ENCODE measurements at places on chromosomes 12 and 14.

- DNase-seq = no peak
These were observed 24.9 kb downstream of the SPTSSA start for GRCh38 chr14:34436960-34437728.

DNA sequence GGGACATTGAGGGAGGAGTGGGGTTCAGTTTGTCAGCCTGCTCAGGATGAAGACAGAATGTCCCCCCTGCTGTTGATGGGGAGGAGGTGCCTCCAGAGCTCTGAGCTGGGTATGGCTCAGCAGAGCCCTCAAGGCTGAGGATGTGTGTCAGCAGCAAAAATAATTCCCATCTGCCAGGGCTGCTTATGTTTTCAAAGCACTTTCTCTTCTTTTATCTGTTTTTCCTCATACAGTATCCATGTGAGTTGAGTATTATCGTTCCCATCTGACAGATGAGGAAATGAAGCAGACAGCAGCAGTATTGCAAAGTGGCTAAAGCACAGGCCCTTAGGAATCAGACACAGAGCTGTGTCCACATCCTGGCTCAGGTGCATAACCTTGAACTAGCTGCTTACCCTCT is 94.1 kb downstream of the SLC8A3 start:
- no peak for DNase-seq

- no peak for DNase-seq
These were observed 49.9 kb upstream of the PLEKHG3 start for GRCh38 chr14:64654246-64654900.

DNA sequence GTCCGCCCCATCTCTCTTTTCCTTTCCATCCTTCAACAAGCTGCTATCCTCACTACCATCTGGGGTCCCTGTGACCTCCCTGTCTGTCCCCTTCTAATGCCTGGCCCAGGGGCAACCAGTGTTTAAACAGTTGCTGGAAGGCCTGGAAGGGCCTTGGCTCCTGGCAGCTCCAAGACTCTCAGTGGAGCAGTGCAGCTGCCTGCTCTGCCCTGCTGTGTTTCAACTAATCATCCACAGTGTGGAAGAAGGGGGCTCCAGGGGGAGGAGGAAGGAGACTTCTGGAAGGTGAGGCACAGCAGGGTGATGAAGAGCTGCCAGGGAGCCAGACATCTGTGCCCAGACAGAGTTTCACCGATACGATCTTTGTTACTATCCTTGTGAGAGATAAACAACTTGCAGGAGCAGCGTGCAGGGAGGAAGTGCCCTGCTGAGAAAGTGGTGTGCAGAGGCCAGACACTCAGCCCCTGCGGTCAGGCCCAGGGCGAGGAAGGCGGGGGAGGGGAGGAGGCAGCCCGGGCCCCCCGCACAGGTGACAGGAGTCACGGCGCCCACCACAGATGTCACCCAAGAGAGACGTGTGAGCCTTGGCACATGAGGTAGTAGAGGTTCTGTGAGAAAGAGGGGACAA is 1061.8 kb downstream of the BCL11B start:
- DNase-seq = no peak

DNA sequence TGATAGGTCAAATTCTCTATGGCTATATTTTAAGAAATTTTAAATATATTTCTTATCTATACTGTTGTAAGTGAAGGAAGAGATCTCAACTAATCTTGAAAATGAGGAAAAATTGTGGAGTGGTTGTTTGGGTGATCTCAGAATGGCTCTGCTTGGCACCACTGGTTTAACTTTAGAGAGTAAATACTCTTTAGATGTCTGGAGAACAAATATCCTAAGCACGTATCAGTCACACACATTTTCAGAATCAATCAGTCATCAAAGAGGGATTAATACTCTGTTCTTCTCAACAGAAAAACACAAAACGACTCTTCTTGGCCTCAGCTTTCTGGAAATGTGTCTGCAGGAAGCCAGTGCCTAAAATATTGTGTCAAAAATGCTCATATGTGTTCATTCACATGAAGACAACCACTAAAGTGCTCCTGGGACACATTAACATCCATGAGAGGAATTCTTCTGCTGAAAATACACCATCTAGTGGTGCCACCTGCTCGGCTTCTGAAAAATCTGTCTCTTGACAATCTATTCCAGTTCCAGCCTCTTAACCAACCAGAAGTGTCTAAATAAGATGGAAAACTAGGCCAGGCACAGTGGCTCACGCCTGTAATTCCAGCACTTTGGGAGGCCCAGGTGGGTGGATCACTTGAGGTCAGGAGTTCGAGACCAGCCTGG is 81.1 kb upstream of the CCDC198 start:
- no peak for DNase-seq

DNA sequence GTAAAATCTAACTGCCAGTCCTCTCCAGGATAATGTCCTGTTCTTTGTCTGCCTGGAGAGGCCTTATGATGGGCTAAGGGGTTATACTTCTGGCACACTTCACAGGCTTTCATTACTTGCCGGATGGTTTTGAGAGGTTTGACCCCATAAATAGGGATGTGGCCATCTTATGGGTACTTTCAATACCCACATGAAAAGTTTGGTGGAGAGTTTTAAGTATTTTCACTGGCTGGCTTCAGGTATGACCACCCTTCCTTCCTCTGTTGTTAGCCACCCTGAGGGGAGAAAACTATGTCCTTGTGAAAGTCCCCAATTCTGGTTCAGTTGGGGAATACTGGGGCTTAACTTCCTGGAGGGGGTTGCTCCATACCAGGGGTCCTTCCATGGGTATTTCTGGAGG is 54.8 kb downstream of the ASCL4 start:
- DNase-seq = no peak

DNA sequence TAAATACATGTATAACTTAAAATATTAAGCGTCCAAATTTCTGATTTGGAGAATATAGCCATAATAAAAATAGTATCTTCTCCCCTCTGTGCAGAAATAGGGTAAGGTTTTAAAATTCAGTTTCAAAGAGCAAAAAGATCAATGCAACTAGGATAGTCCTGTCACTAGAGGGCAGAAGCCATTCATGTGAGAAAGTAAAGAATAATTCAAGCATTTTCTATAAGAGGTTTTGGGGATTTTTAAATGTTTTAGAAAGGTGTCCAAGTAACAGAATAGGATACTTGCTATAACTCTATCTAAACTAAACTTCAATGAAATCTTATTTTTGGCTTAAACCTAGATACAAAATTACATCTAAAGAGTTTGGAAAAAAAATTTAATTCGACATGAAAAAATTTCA is 50.3 kb downstream of the ADAMTS20 start:
- no peak for DNase-seq

DNA sequence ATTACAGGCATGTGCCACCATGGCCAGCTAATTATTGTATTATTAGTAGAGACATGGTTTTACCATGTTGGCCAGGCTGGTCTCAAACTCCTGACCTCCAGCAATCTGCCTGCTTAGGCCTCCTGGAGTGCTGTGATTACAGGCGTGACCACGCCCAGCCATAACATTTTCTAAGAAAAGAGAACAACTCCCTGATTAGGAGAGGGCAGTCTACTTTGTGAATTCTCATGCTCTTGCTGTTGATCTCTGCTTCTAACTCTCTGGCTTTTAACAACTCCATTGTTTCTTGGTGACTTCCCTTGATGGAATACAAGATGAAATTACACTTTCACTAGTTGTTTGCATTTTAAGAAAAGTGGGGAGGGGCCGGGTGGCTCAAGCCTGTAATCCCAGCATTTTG is 33.6 kb downstream of the SSH1 start:
- DNase-seq = no peak

- DNase-seq = no peak
These were observed 21.7 kb downstream of the BORCS5 start for GRCh38 chr12:12378616-12379015.

DNA sequence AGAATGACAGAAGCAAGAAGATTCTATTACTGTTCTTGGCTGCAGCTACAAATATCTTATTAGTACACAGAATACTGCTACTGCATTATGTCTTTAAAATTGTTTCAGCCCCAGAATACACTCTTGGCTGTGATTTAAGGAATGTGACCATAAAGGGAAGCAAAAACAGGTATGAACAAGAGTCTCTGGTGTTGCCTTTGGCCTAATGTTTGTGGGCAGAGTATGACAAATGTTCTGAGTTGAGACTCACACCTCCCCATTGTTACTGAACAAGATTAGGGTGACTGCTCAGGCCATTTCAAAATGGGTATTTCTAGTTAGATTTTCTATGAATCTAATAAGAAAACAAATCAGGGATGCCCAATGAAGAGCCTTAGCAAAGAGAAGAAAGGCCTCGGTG is 28.5 kb downstream of the TTC6 start:
- DNase-seq = no peak

DNA sequence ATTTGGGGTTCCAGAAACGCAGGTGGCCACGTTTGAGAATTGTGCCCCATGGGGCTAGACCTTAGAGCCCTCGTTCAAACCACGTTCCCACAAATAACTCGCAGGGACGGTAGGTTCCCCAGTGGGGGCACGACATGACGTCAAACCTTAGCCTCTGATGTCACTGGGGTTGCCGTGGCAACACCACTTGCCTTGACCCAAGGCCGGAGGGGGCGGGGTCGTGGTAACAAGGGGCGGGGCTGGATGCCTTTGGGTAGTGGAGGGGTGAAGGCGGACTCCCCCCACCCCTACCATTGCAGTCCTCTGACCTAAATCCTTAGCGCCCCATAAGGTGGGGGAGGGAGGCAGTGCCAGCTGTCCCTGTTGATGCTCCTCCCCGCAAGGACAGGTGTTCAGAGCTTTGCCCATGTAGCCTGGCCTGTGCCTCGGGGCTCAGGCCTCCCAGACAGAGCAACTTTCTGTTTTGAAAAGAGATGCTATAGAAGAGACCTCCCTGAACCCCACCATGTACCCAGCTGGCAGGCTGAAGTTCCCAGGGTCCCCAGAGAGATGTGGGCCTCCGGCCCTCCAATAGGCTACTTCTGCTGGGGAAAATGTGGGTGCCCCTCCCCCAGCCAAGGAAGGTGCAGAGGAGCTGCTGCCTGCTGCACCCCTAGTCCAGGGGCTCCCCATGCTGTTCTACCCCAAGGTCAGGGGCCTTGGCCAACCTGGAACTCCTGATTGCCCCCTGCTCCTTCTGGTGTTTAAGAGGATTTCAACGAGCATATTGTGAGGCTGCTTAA is 1.9 kb downstream of the FAM222A start:
- DNase-seq = no peak

DNA sequence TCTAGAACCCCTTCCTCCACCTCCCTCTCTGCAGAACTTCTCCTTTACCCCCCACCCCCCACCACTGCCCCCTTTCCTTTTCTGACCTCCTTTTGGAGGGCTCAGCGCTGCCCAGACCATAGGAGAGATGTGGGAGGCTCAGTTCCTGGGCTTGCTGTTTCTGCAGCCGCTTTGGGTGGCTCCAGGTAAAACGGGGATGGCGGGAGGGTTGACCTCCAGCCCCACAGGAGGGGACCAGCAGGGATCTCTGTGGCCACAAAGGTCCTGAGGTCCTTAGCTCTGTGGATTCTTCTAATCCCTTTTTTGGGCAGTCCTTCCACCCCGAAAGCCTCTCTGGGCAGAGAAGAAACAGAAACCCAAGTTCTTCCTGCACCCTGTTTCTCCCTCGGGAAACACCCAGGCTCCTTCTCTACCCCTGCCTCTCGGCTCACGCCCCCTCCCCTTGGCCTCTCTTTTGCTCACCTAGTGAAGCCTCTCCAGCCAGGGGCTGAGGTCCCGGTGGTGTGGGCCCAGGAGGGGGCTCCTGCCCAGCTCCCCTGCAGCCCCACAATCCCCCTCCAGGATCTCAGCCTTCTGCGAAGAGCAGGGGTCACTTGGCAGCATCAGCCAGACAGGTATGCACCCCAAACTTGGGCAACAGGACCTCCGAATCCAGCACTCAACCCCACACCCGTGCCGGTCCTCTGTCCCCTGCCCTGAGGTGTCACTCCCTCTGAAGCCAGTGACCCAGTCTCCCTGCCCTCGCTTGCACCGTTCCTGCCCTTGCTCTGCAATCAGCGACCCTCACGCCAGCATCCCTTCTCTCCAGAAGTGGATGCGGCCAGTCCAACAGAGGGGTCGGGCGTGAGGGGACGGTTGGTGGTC is 638 bp downstream of the LAG3 start:
- no peak for DNase-seq

DNA sequence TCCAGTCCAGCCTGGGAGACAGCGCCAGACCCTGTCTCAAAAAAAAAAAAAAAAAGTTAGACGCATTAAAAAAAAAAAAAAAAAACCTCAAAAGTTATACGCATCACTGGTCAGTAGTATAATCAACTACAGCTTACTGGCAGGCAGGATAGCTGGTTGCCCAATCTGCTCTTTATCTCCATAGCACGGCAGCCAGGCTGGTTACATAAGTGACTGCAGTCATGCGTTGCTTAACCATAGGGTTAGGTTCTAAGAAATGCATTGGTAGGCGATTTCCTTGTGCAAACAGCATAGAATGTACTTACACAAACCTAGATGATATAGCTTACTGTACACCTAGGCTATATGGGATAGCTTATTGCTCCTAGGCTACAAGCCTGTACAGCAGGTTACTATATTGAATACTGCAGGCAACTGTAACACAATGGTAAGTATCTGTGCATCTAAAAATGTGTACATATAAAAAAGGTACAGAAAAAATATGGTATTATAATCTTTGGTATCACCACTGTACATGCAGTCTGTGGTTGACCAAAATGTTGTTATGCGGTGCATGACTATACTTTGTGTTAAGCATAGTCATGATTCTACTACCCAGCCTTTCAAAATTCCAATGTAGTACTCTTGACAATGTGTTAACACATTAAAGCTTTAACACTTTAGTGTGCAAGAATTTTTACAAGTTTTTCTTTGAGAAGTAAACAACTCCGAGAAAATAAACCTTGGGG is 8.1 kb downstream of the L2HGDH start:
- no peak for DNase-seq

DNA sequence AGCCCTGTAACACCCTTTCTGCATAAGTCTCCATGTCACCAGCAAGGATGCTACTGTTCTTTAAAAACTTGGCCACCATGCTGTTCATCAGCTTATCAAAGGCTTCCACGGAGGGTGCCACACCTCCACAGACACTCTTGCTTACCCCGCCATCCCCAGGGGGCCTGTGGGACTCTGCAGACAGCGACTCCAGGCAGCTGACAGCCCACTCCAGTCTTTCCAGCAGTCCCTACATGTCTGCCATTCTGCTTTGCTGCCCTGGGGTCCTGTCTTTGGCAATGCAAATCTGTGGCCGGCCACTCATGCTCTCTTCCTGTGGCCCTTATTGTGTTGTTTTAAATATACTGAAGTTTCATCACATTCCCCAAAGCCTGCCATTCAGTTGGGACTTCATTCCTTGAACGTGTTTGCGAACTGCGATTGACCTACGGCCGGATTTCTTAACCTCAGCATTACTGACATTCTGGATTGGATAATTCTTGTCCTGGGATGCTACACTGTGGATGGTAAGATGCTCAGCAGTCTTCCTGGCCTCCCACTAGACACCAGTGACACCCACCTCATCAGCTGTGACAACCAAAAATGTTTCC is 125.6 kb downstream of the FOXN3 start:
- no peak for DNase-seq

- no peak for DNase-seq
These were observed 15.1 kb upstream of the KERA start for GRCh38 chr12:91072931-91073330.

DNA sequence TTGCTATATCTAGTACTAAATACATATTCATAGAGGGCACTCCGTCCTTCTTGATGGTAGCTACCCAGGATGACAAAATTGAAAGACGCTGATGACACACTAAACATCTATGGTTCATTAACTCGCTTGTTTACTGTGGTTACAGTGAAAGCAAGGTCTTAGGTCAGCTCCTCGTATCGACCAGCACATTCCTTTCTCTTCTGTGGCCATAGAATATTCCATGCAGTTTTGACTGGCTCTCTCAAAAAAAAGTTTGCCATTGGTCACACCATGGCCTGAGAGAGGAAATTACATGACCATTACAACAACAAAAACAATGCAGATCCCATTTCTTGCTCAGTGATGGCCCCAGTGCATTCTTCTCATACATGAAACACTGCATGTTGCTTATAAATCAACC is 411.4 kb upstream of the SOX5 start:
- no peak for DNase-seq

GRCh38 chr12:53200107-53200457 is 7.0 kb downstream of the ITGB7 start:
- DNase-seq = no peak

All from T1000 (cell line).